SK-N-SH treated with all-trans-retinoic acid at 6 μM for 48 hours (cell line): ENCODE measurements at places on chromosomes 11 and 22.

DNA sequence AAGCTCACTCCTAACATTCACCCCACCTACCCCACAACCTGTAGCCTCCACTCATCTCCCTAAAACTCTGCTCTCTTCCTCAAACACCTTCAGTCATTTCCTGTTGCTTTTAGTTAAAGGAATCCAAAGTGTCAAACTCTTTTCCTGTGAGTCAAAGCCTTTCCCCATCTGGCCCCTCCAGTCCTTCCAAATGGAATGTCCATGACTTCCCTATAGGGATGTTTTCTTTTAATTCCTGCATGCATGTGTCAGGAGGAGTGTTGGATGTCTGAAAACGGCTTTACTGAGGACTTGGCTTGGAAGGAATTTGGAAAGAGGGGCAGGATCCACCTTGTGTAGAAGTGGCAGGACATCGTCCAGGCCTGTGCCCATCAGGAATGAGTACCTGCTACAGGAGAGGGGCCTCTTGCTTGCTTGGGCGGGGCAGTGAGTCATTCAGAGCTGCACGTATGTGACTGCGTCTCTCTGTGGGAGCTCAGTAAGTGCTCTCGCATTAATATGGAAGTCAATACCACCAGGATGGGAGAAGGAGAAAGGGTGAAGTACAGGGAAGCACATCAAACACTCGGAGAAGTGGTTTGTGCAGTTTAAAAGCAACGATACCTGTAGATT is 491.9 kb downstream of the OPCML start:
- ATAC-seq = no peak

DNA sequence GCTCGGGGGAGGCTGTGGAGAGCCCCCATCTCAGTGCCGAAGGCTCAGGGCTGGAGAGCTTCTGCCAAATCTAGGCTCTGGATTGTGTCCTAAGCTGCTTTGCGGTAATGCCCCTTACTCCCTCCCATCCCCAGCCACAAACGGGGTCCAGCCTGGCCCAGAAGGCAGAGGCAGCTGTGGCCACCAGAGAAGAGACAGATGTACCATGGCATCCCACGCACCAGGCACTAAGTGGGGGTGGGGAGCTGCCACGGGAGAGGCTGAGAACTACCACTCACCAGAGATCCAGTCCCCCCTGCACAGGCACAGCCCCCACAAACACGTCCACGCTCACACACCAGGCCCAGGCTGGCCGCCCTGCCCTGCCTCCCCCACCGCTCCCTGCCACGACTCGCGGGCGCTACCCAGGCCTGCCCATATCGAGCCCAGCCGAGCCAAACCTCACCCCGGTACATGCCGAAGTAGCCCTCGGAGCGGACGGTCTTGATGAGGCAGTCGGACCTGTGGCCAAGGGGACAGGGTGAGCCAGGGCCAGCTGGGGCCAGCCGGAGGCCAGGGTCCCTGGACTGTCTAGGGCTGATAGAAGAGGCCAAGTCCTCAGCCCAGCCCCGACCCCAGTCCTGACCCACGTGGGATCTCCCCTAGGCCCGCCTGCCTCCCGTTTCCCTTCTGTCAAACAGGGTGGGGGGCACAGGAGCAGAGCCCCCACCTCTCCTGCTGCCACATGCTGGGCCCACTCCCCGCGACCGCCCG is 3.9 kb downstream of the SLC25A22 start:
- no peak for ATAC-seq

- ATAC-seq = no peak
These were observed 171.3 kb upstream of the TMEM45B start for GRCh38 chr11:129644326-129644725.

GRCh38 chr11:33452836-33453624 is 195.8 kb downstream of the HIPK3 start:
- peak; percentile 91 for ATAC-seq

DNA sequence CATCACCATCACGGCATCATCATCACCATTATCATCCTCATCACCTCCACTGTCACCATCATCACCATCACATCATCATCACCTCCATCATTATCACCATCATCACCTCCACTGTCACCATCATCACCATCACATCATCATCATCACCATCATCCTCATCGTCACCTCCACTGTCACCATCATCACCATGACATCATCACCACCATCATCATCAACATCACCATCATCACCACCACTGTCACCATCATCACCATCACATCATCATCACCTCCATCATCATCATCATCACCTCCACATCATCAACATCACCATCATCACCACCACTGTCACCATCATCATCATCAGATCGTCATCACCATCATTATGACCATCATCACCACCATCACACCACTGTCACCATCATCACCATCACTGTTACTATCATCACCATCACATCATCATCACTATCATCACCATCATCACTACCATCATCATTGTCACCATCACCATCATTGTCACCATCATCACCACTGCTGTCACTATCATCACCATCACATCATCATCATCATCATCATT is 32.8 kb downstream of the PARVG start:
- ATAC-seq = no peak

- peak; percentile 52 for ATAC-seq
These were observed 563 bp downstream of the GATD1 start for GRCh38 chr11:776561-777287.

DNA sequence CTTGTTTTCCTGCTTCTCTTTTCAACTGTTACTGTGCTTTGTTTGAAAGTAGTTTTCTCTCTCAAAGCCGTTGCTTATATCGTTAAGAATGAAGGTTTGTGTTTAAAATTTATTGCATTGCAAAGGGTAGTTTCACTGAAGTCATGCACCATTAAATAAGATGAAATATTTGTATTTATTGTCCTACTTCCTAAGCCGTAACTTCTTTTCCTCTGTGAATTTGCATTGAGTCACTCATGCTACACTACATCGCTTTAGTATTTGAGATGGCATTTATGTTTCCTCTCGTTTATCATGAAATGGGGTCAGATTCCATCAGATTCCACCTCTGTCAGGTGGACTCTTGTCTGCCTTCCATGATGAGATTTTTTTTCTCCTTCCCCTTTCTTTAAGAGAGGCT is 65.8 kb upstream of the RASSF10 start:
- ATAC-seq = no peak

DNA sequence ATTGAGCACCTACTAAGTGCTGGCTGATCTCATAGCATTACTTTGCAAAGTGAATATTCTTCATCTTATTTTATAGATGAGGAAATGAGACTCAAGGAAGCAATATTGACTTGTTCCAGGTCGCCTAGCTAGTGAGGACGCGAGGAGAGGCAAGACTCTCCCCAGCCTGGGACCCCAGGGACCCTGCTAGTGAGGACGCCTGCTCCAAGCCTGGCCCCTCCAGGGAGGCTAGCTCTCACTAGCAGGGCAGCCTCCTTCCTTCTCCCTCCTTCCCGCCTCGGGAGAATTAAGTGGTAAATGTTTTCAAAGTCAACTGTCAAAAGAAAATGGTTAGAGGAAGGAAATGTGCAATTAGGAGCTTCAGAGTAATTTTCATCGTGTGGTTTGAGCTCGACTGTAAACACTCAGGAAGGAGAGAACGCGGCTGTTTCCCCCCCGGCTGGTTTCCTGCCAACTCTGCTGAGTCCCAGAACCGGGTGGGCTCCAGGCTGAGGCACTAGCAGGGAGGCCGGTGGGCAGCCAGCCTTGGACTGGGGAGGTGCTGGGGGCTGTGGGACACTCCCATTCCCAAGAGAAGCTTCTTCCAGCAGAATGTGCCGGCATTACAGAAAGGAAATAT is 17.9 kb downstream of the MYEOV start:
- ATAC-seq = no peak

DNA sequence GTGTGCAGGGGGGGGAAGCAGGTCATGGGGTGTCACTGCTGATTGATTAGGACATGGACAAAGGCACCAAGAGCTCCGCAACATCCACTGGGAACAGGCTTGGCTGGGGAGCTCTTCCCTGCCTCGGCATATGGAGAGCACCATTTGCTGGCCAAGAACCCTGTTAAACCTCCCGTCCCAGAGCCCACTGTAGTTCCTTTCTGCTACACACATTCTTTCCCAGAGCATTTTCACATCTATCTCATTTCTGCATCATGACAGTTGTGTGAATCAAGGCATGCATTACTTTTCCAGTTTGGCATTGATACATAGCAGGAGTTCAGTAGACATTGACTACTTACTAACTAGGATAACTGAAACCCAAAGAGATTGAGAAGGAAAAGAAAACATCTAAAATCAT is 333.4 kb upstream of the B3GAT1 start:
- no peak for ATAC-seq

DNA sequence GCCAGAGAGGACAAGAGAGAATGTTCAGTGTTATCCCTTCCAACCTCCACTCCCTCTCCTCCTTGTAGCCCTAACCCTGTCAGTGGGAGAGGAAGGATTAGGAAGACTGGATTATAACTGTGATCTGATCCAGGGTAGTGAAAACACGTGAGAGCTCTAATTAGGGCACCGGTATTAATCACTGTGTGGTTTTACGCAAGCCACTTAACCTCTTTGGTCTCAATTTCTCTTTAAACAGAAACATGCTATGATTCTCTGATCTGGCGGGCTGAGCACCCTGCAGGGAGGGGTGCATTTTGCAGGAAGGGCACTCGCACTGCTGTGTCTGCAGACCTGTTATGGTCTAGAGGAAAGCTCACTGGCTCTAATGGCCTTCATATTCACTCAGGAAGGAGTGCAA is 11.5 kb downstream of the RPL27A start:
- ATAC-seq = no peak

- no peak for ATAC-seq
These were observed 61.1 kb upstream of the PICALM start for GRCh38 chr11:86129740-86130540.

DNA sequence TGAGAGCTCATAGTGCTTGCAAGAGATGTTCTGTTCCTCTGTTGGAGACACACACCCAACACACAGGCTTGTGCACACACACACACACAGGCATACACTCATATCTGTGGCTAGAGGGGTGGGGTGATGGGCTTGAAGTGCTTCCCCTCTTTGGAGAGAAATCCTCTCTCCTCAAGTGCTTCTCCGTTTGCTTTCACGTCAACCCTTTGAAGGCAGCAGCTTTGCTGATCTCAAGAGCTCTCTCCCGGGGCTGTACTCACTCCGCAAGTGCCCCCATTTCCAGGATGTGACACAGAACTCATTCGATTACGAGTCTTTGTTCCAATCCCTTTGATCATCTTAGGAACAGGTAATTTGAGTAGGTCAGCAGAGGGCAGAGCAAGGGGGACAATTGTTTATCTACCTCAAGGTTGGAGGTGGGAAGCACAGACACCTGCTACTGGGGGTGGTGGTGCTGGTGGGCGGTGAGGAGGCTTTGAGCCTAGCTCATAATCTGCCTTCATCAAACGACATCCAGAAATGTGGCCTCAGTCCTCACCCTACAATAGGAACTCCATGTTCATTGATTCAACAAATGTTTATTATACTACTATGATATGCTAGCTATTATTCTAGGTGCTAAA is 529.8 kb upstream of the CADM1 start:
- no peak for ATAC-seq

DNA sequence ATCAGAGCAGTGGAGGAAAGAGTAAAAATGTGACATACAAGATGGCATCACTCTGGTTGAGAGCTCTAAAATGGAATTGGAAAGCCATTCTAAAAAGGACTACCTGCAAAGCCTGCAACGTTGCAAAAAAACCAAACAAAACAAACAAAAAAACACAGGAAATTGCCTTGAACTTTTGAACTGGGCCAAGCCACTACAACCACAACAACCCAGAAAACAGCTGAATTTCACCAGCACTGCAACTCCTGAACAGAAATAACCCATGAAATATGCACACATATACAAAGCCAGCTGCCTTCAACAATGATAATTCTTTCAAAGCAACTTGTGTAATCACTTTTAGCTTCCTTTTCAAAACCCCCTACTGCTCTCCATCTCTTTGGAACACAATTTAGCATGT is 326.6 kb upstream of the LRRC4C start:
- no peak for ATAC-seq

DNA sequence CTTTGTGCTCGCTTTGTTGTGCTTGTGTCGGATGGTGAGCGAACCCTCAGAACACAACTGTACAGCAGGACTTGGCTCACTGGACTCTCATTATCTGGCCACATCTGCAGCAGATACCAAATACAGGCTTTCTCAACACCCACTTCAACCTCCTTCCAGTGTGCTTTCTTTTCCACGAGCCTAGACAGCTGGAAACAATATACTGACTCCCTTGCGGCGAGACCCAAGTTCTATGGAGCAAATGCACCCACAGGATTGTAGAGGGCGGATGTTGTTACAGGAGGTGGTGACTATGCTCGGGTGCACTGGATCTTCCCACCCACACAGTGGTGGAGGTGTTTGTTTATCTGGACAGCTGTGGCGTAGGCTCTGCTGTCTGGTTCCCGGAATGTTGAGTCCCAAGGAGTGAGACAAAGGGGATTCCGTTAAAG is 204.3 kb downstream of the TENM4 start:
- ATAC-seq = no peak

DNA sequence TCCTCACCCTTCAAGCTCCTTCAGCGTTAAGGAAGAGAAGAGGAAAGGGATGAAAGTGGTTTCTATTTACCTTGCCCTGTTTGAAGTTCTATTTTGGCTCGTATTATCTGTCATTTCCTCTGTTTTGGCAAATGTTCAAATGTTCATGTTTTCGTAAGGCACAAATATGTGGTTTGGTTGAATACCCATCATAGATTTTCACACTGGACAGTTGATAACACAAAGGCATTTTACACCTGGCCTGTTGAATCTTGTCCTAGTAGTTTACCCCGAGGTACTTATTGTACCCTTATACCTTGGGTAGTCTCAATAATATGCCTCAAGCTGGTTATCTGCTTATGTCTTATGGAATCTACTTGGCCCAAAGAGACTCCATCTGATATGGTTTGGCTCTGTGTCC is 706.9 kb downstream of the METTL15 start:
- ATAC-seq = no peak

DNA sequence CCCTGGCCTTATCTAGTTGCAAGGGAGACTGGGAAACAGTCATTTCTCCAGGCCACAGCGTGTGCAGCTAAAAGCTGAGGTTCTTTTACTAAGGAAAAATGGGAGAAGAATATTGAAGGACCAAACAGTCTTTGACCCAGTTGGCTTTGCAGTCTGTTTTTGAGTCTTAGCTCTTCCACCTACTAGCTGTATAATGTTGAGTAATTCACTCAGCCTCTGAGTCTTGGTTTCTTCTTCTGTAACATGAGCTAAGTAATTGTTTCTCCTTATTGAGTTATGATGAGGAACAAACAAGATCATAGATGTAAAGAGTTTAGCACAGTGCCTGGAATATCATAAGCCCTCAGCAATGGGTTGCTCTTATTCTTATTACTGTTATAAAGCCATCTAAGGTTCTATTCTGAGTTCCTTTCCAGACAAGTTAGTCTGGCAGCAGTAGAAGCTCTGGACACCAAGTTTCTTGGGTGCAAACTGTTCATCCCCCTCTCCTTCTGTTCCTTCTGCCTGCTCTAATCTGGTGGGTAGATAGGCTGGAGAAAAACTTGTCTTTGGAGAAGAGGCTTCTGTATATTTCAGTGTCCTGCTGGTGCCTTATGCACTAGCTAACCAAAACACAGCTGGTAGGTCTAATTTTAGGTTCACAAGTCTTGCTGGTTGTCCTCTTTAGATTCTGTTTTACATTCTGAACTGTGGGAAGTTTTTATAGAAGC is 13.5 kb downstream of the TRIM44 start:
- peak; percentile 30; the same call in 1 of the 3 replicates for ATAC-seq
